ENCODE measurements at places on chromosomes 2 and 18.

GRCh38 chr2:79981316-79981715 lies 323.2 kb downstream of the LRRTM1 start:
- no peak for DNase-seq

DNA sequence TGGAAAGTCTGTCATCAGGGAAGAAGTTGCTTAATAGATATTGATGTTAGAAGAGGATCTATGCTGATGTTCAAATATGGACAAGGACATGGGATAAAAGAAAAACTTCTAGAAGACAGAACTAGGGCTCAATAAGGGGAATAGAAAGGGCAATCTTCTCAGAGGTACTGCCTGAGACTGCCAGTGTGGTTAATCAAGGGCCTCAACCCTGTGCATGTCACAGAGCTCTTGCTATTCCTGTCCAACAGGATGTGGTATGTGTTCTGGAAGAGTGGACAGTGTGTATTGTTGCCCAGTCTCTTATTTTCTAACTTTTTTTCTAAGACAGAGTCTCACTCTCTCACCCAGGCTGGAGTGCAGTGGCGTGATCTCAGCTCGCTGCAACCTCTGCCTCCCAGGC lies 27.8 kb upstream of the RNF125 start:
- DNase-seq = no peak

DNA sequence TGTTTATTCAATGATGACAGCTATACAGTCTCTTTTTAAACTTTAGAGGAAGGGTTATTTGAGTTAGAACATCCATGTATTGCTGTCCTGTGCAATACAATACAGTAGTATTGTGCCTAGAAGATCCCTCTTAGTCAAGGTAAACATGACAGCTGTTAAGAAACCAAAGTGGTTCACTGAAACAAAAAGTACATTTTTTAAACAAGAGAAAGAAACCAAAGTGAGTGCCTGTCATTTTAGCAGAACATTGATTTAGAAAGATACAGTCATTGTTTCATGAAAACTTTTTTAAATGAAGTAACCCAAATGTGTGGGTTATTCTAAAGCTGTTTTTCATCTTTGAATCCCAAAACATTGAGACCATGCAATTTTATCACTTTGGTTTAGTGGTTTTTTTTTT lies 15.5 kb downstream of the ITPRID2 start:
- no peak for DNase-seq

DNA sequence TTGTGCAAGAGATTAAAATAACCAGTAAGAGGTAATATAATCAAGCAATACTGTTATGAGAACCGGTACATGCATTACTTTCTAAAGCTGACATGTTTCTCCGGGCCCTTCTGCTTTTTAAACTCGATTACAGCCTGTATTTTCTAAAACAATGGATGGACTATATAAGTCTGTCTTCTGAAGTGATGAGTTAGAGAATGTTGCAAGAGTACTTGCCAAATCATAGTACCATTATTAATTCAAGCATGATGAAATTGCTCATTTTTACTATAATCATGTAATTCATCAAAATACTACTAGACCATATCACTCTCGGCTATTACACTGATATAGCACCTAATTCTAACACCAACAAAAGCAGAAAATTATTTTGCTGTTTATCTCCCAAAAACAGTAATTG lies 1240.3 kb upstream of the ACVR2A start:
- no peak for DNase-seq

DNA sequence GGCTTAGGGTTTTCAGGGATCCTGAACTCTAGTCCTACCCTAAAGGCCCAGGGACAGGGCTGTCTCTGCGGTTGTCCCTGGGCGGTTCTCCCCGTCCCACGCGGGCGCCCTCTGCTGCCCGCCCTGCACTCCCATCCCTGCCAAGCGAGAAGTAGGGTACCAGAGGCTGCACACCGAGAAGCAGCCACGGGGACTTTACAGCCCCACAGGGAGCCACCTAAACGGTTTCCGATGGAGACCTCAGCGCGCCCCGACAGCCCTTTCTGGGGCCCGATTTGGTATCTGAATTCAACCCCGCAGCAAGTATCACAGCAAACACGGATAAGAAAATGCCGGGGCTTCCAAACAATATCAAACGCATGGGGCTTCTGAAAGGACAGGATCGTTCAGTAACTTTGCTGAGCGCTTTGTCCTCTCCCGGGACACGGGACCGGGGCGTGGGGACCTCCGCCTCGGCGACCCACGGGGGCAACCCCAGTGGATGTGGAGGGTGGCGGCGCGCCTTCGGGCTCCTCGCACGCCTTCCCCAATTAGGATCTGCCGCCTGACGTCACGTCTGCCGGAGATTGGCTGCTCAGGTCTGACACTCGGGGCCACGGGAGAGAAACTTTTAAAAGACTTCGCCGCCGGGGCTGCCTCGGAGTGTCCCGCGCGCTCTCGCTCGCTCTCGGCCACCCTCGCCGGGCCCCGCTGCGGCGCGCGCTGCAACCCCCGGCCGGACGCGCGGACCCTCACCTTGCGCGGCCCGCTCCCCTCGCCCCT lies at the start of gene LTBP1:
TSS of gene LTBP1 (plus strand) at position 640 of the 762 bp plus-strand sequence. CDS start 372 bp downstream, outside the sequence.
- peak; percentile 46 for DNase-seq

DNA sequence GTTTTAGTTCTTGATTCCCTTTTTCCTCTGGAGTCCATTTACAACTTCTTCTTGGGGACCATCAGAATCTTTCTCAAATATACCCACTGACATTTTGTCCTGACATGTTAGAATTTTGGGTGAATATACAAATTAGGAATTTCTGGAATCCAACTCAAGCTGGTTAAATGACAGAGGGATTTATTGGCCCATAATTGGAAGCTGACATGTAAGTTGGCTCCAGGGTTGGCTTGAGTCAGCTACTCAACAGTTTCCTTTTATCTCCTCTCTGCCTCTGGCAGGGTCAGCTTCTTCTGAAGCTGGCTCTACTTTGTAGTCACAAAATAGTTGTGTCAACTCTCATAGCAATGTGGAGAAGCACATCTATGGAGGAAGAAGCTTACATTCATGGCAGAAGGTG lies 36.6 kb upstream of the PPP1R1C start:
- DNase-seq = no peak

DNA sequence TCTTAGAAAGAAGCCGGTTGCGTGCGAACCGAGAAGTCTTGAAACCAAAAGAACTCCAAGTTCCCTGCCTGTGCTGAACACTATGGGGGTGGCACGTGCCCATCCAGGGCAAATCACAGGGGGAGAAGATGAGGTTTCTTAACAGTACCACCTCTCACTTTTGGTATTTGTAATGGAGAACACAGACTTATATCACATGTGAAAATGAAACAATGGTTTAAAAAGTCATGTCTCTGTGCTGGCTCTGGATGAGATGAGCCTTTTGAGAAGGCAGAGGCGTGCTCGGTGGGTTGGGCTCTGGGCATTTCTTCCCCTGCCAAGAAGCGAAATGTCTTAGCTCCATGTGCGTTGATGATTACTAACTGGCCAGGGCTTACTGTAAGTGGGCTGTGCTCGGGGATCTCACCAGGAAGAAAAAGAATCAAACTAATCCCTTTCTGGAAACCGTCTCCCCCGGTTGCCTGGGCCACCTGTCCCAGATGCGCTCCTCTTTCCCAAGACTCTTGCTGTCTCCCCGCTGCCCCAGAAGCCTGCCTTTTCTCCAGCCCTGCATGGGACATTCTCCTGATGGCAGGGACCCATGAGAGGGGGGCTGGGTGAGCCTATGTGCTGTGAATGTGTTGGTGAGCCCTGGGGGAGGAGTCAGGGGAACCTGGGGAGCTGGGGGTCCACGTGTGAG lies 252.9 kb downstream of the PRKCE start:
- DNase-seq = no peak

Measured in stimulated activated CD4-positive, alpha-beta T cell treated with anti-CD3 and anti-CD28 coated beads, Interleukin-12 subunit alpha, Interleukin-12 subunit beta, amount 100 ng/mL, for 48 hours (primary cell).